ENCODE measurements at places on chromosomes 7 and 10.
A peak's percentile ranks its signal among the peaks of the same experiment; 100 is the strongest.

DNA sequence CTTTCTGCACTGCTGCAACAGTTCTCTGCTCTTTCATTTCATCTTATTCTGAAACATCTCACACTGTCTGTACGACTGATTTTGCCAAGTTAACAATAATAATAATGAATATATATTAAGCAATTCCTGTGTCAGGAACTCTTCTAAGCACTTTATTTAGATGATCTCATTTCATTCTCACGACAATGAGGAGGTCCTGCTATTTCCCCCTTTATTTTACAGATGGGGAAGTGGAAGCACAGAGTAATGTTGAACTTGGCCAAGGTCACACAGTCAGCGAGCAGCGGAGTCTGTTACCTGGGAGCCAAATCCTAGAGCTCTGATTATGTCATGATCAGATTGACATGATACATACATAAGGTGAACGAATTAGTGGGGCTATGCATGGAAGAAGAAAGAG is 5.8 kb downstream of the MRC1 start:
- DNase-seq = no peak

GRCh38 chr10:111739125-111739873 is 444.3 kb downstream of the GPAM start:
- DNase-seq = no peak

DNA sequence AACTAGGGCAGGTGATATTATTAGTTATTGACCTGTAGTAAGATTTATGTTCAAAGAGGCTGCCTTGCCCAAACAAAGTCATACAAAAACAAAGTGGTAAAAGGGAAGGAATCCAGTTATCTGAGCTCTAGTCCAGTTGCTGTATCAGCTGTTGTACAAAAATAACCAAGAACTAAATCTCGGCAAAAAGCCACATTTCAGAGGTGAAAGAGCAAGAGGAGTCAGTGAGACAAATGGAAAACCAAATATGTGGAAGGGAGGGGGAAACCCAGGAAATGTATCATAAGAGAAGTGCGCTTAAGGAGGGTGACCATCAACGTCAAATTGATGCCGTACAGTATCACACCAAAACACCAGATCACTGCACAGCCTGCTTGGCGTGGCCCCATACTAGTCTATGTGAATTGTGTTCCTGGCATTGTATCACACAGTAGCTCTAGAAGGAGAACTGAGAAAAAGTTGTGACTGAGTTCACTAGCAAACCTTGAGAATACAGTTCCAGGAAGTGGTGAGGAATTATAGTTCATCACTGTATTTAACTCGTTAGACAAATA is 6.4 kb downstream of the AGBL3 start:
- no peak for DNase-seq

GRCh38 chr10:14560274-14560673 is 214.4 kb downstream of the FAM107B start:
- peak; percentile 71 for DNase-seq

- no peak for DNase-seq
These were observed 19.4 kb downstream of the NOBOX start for GRCh38 chr7:144384071-144384470.

DNA sequence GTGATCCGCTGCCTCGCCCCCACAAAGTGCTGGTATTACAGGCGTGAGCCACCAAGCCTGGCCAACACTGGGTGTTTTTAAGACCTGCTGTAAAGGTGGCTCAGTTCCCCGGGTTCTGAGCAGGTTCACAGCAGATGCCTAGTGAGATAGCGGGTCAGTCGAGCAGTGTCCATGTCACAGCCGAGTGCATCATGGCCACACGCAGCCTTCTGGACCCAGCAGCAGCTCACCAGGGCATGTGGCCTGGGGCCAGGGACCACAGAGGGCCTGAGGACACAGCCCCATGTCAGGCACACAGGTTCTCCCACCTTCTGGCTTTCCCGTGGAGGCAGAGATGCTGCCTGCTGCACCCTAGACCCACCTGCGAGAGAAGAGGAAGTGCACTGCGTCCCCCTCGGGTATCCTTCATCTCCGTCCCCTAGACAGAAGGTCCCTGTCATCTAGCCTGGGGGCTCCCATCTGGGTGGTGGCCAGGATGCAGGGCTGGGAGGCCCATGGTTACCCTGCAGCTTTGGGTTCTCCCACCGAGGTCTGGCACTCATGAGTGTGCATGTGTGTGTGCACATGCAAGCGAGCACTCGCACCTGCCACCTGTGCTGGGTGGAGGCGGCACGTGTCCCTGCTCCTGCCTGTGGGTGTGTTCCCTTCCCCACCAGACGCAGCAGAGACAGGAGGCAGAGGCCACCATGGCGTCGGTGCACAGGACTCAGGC is 98.6 kb downstream of the NKX6-2 start:
- no peak for DNase-seq

- no peak for DNase-seq
These were observed 33.5 kb upstream of the ENO4 start for GRCh38 chr10:116815641-116816415.

- DNase-seq = no peak
These were observed 431 bp downstream of the ZYX start for GRCh38 chr7:143381427-143382125.

DNA sequence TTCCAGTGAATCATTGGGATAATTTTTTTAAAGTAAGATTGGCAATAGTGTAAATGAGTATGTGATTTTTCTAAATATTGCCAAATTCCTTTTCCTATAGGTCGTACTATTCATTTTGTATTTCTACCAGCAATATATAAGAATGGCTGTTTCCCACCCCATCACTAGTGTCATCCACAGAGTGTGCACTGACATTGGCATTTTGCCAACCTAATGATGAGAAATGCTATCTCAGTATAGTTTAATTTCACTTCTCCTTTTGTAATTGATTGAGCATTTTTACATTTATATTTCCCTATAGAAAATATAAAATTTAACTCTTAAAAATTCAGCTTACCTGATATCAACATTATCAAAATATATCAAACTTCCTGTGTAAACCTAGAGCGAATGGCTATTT is 17.6 kb upstream of the TMEM26 start:
- DNase-seq = no peak

GRCh38 chr7:134448356-134449229 is 10.3 kb downstream of the AKR1B1 start:
- no peak for DNase-seq
